ENCODE measurements at places on chromosomes 4 and X.

DNA sequence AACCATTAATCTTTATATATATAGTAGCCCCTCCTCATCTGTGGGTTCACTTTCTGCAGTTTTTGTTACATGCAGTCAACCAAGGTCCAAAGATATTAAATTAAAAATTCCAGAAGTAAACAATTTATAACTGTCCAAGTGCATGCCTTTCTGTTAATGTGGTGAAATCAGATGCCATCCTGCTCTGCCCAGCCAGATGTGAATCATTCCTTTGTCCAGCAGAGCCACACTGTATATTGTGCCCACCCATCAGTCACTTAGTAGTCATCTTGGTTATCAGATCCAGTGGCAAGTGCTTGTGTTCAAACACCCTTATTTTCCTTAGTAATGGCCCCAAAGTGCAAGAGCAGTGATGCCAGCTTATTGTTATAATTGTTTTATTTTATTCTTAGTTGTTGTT lies 17.2 kb upstream of the PRDM5 start:
- DNase-seq, result no peak

DNA sequence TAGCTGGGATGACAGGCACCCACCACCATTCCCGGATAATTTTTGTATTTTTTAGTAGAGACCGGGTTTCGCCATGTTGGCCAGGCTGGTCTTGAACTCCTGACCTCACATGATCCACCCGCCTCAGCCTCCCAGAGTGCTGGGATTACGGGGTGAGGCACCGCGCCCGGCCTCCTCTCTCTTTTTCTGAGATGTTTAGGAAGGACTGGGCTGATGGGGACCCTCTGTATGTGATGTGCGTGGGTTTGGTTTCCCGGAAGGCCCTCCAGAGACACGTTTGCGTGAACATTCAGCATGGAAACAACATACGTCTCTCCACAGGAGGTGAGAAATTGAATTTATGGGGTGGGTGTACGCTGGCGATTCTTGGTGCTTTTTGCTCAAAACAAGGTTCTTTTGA lies 18.6 kb downstream of the SHOX start:
- no peak for DNase-seq

GRCh38 chr4:153297116-153297515 lies 47.4 kb upstream of the MND1 start:
- DNase-seq, result no peak

DNA sequence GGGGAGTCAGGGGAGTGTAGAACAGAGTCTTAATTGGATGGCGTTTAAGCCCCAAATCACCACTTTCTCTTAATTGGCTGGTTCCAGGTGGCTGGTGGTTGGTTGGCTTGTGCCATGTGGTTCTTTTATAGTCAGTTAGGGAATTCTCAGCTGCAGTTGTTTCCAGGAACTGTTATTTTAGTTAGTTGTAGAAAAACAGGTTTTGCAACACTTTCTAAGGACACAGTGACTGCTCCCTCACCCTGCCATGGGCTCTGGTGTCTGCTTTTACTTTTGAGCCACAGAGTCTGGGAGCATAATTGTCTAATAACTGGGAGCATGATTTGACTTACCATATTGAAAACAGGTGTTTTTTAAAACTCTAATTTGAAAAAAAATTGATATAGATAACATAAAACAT lies 75.8 kb upstream of the PCDH18 start:
- DNase-seq, result no peak

DNA sequence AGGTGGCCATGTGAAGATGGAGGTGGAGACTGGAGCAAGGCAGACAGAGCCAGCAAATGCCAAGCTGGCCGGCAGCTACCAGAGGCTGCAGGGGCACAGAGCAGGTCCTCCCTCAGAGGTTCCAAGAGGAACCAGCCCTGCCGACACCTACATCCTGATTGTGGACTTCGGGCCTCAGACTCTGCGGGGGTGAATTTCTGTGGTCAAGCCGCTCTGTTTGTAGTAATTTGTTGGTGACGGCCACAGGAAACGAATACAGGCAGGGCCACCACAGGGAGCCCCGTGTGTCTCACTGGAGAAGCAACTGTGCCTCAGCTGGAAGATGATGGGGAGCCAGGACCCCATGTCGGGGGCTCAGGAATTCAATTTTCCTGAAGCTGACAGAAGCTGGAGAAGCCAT lies 28.3 kb downstream of the ZFYVE28 start:
- DNase-seq, result no peak

DNA sequence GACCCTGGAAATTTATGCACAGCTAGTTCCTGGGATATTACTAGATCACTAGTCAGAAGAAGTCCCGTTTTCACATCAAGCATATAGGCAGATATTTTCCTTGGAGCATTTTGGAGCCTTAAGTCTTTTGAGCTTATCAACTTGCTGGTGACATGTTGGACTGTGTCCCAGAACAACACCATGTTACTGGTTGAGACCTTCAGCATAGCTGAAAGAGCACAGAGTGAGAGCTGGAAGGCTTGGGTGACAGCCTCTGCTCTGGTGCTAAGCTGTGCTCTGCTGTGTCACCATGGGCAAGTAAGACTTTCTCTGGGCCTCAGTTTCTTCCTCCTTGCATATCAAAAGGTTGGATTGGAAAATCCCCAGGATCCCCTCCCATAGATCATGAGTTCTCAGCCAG lies 116.6 kb upstream of the FRMPD4 start:
- DNase-seq, result no peak

GRCh38 chrX:70084592-70085240 lies 22.5 kb downstream of the OTUD6A start:
- DNase-seq, result no peak

GRCh38 chr4:107094332-107094731 lies 58.2 kb upstream of the DKK2 start:
- no peak for DNase-seq

GRCh38 chrX:132984058-132984650 lies 25.7 kb upstream of the HS6ST2 start:
- DNase-seq, result no peak

GRCh38 chrX:37652589-37653231 lies 32.9 kb upstream of the XK start:
- no peak for DNase-seq

Measured in NCI-H510A treated with DMSO at 0.1 percent for 48 hours (cell line).